ENCODE measurements at places on chromosomes 2 and 18.

DNA sequence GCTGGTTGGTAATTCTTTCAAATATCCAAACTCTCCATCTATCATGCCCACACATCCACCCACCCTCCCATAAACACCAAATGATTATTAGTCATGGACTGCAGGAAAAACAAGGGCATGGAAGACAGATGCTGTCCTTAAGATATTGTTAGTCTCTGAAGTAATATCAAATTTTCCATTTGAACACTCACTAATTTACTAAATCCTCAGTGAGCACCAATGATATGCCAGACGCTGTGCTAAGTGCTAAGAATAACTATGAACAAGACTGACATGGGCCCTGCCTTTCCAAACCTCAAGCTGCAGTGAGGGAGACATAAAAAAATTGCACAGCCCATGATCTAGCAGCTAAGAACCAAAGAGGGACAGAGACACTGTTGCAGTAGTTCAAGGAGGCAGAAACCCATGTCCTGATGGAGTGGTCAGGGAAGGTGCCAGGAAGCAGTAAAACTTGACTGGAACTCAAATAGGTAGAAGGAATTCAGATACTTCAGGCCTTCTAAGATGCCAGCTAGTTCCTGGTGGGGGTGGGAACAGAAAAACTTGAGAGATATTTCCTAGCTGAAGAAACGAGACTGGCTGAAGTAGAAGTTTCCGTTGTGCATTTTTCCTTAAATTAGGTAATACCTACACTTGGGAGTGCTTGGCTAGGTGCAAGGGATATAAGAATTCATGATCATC, 182.1 kb downstream of the OSR1 start:
- no peak for DNase-seq

DNA sequence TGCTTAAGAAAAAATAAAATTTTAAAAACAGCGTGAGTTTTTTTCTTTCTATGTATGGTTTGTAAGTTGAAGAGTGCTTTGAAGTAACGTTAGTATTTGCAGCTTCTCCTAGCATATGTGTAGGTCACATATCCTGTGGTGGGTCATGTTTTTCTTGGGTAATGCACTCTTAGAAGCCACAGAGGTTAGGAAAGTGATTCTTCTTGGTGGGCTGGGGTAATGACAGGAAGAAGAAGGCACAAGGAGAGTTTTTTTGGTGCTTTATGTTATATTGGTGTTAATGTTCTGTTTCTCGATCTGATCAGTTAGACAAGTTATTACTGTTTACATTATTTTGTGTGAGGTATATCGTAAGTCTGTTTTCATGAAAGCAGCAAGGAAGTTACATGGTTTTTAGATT, 109.0 kb downstream of the ICA1L start:
- no peak for DNase-seq

DNA sequence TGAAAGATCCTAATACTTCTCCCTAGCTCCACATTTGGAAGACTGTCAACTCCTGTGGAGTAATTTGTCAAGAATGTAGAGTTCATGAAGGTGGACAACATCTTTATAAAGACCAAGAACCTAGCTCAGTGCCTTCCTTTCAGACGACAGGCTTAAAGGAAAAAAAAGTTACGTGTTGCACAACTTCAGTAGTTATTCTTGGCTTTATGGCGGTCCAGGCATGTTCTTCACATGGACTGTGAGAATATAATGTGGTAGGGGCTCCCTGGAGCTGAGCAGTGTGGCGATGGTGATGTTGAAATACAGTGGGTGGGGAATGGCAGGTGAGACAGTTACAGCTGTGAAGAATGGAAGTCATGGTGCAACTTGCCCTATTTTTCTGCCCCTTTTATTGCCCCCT, 3.9 kb downstream of the TAF1B start:
- DNase-seq: no peak

DNA sequence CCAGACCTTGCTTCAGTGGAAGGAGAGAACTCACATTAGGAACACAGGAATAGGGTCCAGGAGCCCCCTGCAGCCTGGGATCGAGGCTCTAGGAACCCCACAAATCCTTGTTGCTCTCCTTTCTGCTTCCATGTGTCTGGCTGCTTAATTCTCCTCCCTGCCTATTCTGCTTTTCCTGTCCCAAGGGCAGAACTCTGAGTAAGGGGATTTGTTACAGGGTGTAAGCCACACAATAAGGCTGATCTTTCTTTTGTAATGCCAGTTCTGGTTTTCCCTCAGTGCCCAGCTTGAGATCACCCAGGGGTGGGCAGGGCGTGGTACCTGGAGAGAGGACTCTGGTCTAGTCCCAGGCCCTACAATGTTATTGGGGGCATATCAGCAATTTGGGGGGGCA, 119.6 kb upstream of the MGAT5 start:
- DNase-seq: no peak

DNA sequence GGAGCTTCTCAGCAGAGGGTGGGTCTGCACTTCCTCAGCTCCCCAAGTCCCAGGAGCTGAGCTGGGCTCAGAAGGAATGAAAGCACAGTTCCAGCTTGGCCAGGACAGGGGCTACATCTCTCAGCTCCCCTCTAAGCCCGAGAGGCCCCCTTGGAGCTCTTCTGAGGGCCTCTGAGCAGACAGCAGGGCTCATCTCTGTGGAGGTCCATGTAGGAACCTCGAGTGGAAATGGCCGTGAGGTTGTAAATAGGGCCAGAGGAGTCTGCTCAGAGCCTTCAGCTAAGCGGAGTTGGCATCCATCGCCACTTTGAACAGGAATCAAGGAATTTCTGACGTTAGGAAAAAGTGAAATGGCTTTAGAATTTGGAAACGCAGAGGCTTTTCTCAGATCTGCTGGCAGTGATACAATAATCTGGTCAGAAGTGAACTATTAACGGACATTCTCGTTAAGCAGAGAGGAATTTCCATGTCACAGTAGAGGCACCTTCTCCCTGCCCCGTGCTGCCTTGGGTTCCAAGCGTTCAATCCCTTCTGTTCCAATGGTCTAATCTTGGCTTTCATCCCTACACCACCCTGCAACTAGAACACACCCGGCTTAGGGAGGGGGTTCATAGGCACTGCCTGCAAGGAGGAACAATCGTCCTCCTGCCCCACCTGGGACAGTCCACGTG, 213.9 kb downstream of the NDUFA10 start:
- no peak for DNase-seq

DNA sequence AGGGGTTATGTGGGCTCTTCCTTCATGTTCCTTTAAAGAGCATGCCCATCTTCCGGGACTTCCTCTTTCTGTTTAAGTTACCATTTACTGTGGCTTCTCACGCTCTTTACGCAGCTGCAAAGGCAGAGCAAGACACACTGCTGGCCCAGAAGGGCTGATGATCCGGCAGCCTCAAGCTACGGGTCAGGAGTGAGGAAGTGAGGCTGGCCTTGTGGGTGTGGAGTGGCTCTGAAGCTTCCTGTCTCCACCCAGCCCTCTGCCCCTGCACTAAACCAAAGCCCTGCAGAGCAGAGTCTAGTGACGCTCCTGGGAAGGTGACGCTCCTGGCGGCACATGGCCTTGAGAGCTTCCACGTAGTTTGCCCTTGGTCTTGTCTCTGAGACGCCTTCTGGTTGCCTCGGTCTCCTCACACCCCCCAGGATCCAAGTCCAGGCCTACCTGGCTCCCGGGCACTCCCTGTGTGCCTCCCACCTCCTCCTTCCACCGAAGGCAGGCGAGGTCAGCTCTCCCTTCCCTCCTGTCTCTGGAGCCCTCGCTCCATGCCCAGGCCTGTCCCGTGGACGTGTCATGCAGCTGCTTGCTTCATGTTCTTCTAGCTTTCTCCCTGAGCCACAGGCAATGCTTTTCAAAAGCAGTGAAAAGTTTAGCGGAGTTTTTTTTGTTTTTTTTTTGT, 50.3 kb downstream of the ARL4C start:
- DNase-seq: no peak

GRCh38 chr18:21463718-21464117, 136.8 kb downstream of the ESCO1 start:
- DNase-seq: no peak

DNA sequence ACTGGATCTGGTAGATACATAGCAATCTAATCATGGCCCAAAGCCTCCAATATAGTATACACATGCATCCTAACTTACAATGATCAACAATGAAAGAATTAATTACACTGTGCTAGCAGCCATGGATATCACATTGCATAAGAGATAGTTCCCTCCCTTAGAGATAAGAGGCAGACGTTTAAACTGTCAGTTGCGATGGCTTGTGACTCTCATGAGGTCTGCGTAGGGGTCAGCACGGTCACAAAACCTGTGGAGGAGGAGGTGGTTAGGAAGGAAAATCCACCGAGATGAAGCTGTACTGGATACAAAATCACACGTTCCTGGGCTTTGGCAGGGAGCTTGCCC, 800 bp upstream of the RALB start:
- DNase-seq: no peak

DNA sequence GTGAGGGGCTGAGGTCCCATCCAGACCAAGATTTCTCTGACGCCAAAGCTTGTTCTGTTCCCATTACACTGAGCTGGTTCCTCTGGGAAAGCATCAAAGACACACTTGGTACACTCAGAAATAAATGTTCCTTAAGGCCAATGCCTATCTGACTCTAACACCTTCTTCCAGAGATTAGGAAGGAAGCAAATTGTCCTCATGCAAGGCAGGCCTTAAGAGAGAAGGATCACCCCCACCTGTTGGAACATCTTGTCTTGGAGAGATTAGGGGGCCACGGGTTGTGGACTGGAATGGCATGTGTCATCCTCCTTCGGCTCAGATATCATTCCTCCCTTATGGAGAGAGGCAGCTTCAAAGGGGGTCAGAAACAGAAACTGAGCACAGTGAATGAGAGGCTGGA, 100.2 kb downstream of the ANKRD44 start:
- no peak for DNase-seq

- DNase-seq: no peak
Measured at GRCh38 chr2:20304411-20304810, 46.2 kb downstream of the PUM2 start.

- DNase-seq: no peak
Measured at GRCh38 chr18:9735238-9735637, 27.1 kb downstream of the RAB31 start.

Measured in NCI-H2171 treated with DMSO at 0.1 percent for 48 hours (cell line).